KG1 (cell line): ENCODE measurements at places on chromosomes 7 and 10.

GRCh38 chr7:99789441-99790070 is 5.6 kb upstream of the CYP3A4 start:
- DNase-seq: no peak

DNA sequence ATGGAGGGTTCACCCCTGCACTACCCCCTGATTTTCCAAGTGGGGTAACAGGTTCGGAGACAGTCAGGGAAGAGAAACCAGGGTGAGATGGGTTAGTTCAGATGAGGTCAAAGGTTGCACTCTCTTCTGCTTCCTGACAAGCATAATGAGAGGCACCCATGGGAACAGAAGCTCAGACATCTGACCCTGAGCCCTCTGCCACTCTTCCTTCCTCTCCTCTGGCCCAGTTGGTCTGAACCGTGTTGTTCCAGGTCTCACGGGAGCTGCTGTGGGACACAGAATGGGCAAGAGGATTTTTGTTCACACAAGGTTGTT is 38.4 kb downstream of the DNAJB12 start:
- no peak for DNase-seq

- no peak for DNase-seq
Measured at GRCh38 chr7:135713836-135714470, 14.0 kb downstream of the SLC13A4 start.

DNA sequence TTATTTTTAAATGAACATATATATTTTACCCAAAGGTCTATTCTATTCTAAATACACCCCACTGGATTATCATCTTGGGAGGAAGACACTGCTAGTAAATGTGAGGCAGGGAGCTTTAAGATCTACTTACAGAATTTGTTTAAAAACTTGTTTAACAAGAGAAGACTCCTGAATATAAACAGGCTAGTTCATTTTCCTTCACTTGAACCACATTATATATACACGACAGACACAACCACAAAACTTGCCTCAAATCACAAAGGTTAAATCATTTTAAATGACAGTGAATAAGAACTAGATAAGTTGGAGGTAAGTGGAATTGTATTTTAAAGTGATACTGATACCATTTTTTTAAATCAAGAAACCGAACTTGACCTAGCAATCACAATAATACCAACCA is 109.2 kb downstream of the ATE1 start:
- DNase-seq: no peak

GRCh38 chr10:80344912-80345311 is 11.6 kb downstream of the DYDC1 start:
- no peak for DNase-seq

- no peak for DNase-seq
Measured at GRCh38 chr10:51302316-51302715, 228.0 kb downstream of the PRKG1 start.

DNA sequence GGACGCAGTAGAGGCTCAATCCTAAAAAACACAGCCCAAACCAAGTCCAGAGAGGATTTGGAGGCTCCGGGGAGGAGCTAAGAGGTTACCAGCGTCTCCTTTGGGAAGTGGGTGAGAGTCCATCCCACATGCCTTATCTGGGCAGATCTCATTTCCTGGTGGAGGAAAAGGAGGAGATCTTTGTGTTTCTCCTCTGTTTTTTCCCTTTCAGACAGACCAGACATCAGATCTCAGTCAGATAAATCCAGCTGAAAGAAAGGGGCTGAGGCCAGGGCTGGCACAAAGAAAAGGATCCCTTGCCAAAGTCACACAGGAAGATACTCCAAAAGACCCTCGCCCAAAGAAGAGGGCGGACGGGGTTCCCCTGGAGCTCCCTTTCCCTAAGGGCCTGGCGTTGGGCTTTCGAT is 58.3 kb upstream of the COMTD1 start:
- no peak for DNase-seq

DNA sequence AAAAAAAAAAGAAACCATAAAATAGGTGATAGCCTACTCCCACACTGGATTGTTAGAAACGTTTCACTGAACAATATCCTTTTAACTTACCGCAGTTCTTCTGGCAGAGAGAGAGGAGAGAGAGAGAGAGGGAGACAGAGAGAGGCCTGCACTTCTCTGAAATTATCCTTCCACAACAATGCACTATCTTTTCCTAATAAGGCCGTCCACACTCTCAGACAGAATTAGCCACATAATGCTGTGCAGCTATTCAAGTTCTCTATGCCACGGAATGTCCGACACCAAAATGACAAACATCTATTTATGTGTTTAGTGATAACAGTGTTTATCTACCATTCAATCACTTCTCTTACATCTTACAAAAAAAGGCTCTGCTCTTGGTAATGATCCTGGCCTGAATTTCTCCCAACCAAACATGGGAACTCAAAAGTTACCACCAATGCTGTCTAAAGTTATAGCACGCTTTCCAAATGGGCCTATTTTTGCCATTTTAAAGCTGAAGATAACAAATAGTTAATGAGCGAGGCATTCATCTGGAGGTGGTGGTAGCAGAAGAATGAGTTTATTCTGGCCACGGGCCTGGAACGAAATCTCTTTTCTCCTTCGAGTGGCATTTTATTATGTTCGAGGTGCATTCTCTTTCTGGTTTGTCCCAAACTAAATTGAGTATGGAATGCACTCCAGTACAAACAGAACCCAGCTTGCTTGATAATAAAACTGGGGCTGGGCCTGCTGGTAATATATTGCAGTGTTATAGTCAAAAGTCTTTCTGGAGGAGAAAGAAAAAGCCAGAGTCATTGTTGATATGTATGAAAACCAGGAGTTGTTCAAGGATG is 160.2 kb upstream of the SVIL start:
- DNase-seq: no peak

DNA sequence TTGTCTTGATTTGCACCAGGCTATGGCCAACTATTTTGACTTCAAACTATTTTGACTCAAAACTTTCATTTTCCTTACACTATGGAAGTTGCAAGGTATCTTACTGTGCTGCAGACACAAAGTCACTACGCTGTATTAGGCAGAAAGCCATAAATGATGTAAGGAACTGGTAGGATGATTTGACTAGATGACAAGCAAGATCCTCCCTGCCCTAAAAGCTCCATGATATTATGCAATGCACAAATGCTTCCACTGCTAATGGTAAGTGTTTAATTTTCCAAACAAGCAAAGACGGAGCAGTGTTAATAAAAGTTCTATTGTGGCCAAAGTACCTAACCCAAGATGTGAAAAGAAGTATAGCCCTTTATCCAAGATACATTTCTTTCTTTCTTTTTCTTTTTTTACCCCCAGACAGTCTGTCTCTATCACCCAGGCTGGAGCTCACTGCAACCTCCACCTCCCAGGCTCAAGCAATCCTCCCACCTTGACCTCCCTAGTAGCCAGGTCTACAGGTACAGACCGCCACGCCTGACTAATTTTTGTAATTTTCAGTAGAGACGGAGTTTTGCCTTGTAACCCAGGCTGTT is 98.2 kb downstream of the ANK3 start:
- DNase-seq: no peak

DNA sequence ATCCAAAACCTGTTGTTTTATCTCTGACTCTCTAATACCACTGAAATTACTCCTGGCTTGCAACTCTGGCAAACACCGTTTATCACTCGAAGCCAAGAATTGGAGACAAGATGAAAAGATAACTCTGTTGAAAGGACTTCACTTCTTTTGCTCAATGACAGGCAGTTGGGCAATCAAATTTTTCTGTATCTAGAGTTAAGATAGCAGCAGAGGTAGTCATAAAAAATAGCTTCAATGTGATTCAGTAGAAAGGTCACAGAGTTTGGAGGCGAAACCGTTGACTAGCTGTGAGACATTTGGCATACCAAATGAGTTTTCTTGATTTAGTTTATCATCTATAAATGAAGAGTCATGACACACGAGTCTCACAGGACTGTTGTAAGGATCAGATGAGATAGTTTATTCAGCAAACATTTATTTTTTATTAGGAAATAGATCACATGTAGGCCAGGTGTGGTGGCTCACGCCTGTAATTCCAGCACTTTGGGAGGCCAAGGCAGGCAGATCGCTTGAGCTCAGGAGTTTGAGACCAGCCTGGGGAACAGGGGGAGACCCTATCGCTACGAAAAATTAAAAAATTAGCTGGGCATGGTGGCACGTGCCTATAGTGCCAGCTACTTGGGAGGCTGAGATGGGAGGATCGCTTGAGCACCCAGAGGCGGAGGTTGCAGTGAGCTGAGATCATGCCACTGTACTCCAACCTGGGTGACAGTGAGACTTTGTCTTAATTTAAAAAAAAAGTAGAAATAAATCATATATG is 23.6 kb downstream of the AKR1B1 start:
- DNase-seq: no peak

DNA sequence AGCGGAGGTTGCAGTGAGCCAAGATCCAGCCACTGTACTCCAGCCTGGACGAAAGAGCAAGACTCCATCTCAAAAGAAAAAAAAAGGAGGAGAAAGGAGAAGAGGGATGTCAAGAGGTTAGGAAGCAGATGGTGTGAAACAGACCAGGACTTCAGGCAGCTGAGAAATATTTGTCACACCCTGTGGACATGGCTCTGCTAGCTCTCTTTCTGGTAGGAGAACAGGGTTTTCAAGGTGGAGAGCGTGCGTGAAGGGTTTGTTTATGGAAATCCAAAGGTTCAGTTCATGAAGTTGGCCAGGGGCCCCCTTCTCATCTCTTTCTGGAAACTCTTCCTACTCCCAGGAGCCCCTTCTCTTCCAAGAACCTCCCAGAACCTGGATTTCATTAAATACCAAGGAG is 110.8 kb upstream of the GALNT17 start:
- DNase-seq: no peak

- DNase-seq: no peak
Measured at GRCh38 chr7:31106303-31107105, 54.4 kb downstream of the ADCYAP1R1 start.

GRCh38 chr7:140260352-140261104 is 83.7 kb upstream of the KDM7A start:
- DNase-seq: no peak

- no peak for DNase-seq
Measured at GRCh38 chr10:104021246-104021645, 54.3 kb downstream of the SLK start.

GRCh38 chr10:98295401-98295811 is 27.4 kb upstream of the LOXL4 start:
- no peak for DNase-seq

- peak; percentile 64 for DNase-seq
Measured at GRCh38 chr7:2477447-2478398, 1.5 kb upstream of the GRIFIN start.

DNA sequence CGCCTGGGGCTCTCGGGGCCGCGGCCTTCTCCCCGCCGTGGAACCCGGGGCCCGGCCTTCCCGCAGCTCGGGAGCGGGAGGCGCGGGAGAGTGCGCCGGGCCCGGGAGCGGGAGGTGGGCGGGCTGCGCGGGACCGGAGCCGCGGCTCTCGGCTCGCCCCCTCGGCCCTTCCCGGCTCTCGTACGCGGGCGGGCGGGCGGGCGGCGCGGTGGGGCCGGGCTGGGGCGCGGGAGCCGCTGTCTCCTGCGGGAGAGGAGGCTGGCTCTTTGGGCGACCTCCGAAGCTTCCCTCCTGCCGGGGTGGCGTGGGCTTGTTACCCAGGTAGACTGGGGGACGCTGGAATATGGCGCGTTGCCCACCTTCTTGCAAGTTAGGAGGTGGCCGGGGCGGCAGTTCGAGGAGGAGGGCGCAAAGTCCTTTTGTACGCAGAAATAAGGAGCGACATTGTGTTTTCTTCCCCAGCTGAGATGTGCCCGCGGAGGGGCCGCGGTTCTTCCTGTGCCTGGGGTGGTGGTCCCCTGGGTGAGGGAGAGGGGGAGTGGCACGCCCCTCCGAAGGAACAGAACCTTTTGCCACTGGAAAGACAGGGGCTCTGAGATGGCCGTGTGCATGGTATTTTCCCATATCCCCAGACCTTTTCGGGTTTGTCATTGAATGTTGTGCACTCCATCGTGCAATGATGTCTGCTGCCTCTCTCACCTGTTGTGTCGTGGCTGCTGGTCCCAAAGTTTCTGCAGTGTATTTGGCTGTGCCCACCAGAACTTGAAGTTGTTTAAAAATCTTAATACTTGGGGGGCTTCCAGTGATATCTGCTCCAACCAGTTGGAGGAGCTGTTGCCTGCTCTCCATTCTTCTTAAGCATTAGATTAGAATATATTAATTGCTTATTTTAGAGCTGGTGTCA is 844 bp downstream of the NRF1 start:
- no peak for DNase-seq

DNA sequence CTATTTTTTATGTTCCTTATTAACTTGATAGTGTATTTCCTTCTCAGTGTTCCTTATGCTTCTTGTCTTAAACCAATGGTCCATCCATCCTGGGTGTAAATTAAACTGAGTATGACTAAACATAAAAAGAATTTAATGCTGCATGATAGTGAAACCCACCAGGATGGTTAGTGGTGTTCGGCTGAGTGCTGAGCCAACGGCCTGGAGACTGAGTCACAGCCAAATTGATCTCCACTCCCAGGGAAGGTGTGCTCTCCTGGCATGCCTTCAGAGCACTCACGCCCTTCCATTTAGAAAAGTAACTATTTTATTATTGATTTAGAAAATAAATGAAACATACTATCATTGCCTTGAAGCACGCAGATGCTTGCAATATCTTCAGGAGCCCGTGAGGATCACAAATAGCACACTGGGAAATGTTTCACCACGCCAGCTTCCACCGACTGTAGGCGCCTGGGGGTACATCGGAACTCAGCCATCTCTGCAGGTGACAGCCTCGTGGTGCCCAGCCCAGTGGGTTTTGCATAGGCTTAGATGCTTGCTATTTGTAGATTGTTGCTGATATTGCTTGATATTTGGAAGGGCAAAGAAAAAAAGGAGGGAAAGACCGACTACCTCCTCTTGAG is 40.0 kb upstream of the LOXL4 start:
- no peak for DNase-seq

GRCh38 chr10:102113956-102114857 is 6.0 kb downstream of the LDB1 start:
- DNase-seq: no peak

GRCh38 chr7:45663167-45663921 is 89.2 kb downstream of the ADCY1 start:
- no peak for DNase-seq

DNA sequence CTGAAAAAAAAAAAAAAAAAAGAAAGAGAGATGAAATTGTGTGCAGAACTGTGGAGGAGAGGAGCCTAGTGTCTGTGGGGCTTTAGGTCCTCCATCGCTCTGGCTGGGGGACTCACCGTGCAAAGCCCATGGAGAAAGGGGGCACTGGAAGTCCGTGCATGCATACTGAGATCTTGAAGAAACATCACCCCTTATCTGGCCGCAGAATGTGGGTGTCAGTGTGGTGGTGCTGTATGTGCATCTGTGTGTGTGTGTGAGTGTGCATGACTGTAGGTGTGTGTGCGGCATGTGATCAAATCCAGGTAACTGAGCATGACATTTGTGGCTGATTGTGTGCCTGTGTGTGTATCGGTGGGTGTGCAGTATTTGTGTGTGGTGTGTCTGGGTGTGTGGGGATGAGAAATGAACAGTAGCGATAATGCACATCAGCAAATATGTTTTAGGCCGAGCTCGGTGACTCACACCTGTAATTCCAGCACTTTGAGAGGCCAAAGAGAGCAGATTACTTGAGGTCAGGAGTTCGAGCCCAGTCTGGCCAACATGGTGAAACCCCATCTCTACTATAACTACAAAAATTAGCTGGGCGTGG is 8.8 kb upstream of the CLDN3 start:
- DNase-seq: no peak

GRCh38 chr7:66557214-66558200 is 71.2 kb upstream of the KCTD7 start:
- no peak for DNase-seq

- DNase-seq: no peak
Measured at GRCh38 chr10:12533151-12533550, 183.8 kb downstream of the CAMK1D start.
